ENCODE measurements at places on chromosomes 2 and 18.

GRCh38 chr2:156891609-156892008 is 365.9 kb upstream of the GALNT5 start:
- no peak for DNase-seq

DNA sequence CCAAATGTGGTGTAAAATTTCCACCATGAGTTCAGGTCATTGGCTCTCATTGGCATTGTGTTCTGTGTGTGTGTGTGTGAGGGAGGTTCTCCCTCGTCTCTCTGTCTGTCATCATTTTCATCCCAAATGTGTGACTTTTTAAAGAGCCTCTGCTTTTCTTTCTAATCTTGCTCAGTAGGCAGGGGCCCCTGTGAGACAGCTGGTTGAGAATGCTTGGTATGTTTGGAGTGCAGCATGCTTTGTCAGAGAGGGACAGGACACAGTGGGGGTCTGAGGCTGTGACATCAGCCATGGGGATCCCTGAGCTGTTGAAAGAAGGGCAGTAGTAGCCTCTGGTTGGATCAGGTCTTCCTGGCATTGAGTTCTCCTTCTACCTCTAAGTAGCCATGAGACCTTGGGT is 10.6 kb downstream of the PTPRM start:
- DNase-seq: no peak

GRCh38 chr2:144826105-144826504 is 306.2 kb upstream of the ZEB2 start:
- DNase-seq: no peak

DNA sequence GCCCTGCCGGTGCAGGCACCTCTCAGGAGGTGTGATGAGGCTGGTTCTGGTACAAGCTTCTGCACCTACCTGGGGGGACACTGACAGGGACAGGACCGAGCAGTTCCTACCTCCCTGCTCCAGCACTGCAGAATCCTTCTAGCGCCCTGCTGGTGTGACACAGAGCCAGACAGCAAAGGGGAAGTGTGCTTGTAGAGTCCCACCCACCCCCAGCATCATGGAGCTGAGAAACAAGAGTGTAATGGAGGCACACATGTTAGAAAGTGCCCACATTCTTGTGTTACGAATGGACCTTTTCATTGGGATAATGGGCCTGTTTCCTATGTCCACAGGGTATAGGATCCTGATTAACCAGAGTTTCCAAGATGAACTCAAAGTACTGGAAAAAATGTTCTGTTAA is 38.3 kb downstream of the OXER1 start:
- no peak for DNase-seq

DNA sequence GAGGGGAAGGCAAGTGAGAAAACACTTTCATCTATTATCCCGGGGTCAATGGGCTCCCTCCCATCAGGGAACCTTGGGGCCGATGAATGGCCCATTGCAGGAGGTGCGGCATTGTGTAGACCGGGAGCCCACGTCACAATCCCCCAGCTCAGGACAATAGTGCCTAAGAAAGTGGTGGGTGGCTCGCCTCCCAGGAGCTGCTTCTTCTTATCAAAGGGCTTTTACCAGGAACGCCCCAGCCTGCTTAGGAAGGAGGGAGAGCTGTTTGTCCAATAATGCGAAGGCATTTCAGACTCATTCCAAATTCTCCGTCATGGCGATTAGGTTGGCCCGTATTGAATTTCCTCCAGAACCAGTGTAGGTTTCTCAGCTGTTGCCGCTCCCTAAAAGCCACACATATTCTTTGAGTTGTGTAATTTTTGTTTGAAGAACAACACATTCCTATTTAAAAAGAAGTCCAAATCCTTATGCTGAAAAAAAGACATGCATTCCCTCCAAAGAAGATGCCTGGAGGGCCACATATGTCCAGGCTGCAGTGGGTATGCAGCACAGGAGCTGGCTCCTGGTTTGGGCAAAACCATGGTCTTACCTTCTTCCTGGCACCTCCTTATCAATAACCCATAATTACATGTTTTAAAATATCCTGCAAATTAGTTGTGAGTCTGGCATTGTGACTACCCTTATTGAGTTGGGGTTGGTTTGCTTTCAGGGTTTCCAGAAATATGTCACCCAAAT is 264.7 kb downstream of the MYCN start:
- no peak for DNase-seq

- DNase-seq: no peak
Measured at GRCh38 chr2:56108806-56109205, 75.0 kb upstream of the CCDC85A start.

DNA sequence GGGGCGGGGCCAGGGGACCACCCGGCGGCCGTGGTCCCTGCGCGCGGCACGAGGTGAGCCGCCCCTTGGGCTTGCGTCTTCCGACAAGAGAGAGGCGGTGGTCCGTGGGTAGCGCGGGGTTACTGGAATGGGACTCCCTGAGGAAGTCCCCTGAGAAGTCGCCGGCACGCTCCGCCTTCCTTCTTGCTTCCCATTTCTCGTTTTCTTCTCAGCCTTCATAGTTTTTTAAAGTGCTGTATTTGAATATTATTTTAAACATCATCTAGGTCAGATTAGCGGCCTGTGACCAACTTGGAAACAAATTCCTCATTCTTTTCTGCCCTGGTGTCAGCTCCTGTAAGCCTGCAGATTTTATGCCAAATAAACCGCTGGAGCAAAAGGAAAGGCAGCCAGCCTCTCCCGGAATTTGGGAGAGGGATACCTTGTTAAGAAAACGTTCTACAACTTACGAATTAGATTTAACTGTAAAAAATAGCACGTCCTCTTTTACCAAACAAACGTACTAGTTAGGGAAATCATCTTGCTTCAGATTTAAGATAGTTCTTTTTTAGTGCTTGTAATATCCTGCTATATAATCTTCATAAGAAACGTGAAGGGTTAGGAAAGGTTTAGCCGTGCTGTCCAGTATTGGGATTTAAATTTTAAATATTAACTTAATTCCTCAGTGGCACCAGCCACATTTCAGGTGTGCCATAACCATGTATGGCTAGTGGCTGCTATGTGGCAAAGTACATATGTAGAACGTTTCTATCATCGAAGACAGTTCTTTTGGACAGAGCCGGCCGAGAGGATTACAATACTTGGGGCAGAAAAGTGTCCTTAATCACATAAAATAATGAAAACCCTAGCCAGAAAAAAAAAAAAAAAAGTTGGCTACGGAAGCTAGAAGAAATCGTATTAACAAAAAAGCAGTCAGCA is 628 bp upstream of the PTPN2 start:
- DNase-seq: no peak

DNA sequence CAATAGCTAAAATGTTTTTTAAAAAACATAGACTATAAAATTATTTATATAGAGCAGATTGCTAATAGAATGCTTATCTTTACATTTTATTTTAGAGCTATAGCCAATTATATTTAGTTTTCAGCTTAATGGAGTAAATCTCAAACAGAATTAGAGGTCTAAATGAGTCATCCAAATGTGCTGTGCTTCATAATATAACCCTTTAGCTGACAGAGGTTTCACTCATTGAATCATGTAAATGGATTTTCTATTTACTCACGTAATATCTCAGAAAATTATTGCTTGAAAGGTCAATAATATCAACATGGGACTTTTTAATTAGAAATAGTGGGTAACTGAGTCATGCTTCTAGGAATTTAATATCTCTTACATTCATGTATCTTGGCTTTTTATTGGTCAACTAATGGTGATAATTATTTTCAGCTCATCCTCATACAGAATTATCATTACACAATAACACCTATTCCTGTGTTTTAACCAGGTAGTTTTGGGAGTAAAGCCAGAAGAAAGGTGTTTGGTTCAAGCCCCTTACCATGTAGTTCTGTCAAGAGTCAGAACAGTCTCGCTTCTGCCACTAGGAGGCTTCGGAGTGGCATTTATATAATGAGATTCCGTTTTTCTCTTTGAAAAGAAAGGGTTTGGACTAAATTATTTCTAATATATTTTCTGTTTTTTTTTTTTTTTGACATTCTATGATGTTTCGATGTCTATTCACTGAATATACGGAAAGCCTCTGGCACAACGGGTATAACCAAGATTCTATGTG is 217.6 kb downstream of the CDH7 start:
- DNase-seq: peak; percentile 9

GRCh38 chr2:133788386-133788785 is 220.1 kb upstream of the NCKAP5 start:
- DNase-seq: no peak

DNA sequence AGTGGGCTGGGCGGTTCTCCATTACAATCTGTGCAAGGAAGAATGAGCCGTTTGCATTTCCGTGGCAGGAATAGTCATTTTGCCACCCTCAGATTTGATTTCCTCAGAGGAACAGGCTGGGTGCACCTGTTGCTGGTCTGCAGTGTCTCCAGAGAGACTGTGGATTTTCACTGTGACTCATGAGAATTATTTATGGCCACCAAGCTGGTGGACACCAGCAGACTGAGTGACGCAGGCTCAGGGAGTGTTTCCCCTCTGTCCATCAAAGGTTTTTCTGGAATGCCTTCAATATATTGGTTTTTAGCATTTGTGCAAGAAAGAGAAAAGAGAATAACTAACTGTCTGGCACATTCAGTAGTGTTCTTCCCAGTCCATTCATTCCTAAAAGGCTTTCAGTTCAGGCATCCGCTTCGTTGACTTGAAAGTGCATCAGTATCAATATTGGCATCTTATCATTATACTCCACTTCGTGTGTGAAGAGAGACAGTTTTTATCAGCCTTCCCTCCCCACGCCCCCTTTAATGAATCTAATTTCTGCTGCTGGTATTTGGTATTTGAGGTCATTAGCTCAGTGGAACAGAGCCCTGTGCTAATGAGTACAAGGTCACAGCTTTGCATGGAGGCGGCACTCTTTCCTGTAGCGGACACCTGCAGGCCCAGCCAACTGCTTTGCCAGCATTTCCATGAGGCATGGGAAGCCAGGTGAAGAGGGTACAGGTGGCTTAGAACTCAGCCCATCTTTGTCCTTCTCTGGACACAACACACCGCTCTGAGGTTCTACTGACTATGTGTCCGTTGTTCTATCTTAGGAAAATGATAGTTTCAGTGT is 39.9 kb downstream of the PRKCE start:
- no peak for DNase-seq

GRCh38 chr18:52748343-52748742 is 408.3 kb downstream of the DCC start:
- no peak for DNase-seq

DNA sequence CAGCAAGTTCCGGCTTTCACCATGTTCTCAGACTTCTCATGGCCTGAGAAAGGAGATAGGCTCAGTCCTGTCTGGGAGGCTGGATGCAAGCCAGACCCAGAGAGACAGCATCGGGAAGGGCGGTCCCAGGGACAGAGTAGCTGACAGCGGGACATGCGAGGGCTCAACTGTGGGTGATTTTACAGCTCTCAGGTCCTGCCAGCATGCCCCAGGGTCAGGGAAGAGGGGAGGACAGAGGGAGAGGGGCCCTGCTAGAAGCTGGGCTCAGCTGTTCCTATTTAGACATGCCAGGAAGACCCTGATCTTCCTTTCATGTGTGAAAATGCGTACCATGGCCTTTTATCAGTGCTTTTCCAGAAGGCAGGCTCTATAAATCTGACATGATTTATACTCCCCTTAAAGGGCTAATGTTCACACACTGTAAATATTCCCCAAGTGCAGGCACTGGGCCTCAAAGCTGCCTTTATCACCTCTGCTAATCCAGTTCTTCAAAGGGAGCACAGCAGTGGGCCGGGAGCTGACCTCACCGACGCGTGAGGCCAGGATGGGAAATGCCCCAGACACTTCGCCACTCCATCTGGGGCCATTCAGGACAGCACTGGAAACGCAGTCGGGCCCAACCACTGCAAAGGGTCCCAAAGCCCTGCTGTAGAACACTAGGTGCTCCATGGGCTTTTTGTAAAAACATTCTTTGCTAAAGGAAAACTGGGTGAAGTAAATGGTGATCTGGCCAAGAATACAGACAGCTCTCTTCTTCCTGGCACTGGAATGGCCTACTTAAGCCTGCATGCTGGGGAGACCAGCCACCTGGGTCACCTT is 96.1 kb upstream of the LMAN1 start:
- no peak for DNase-seq

- DNase-seq: no peak
Measured at GRCh38 chr2:189608795-189609422, 28.3 kb upstream of the SLC40A1 start.

GRCh38 chr18:3885209-3885792 is 435.3 kb downstream of the TGIF1 start:
- no peak for DNase-seq

DNA sequence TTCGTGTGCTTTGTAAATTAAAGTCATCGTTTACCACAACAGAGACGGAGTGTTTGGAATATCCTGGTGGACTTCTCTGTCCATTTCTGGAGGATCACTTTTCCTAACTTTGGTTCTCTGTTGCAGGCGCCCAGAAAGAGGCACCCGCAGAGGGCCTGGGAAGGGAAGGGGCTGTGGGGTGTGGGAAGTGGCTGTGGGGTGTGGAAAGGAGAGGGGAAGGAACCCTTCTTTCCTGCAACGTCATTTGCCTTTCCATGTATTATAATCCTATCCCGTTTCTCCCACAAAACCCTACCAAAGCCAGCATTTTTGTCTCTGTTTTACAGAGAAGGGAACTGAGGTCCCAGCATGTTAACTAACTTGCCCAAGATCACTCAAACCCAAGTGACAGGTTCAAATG is 210.0 kb downstream of the KLHL29 start:
- DNase-seq: no peak

DNA sequence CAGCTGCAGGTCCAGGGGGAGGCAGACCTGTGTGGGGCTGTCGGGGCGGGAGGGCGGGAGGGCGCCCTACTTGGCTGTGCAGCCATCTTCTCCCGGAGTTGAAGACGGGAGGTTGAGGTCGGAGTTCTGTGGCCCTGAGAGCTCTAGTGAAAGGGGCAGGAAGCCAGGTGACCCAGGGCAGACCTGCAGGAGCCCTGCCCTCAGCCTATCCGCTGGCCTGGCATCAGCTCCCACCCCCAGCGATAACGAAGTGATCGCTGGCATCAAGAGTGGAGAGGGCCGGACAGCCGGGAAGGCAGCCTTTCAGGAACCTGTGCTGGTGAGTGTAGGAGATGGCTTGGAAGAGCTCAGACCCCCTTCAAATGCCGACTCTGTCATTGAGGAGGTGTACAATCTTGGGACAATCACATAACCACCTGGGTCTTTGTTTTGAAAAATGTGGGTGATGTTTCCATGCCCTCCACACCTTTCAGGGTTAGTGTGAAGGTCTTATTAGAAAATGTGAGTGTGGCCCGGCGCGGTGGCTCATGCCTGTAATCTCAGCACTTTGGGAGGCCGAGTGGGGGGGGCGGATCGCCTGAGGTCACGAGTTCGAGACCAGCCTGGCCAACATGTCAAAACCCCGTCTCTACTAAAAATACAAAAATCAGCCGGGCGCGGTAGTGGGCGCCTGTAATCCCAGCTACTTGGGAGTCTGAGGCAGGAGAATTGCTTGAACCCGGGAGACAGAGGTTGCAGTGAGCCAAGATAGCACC is 1.3 kb downstream of the ARHGEF4 start:
- DNase-seq: no peak

GRCh38 chr18:63819786-63820185 is 44.6 kb downstream of the SERPINB7 start:
- DNase-seq: no peak

Measured in NCI-H1092 treated with DMSO at 0.1 percent for 48 hours (cell line).